NCI-H1930 (cell line): ENCODE measurements at places on chromosomes 7 and 10.

- no peak for DNase-seq
Measured at GRCh38 chr10:117699436-117700075, 157.0 kb downstream of the EMX2 start.

DNA sequence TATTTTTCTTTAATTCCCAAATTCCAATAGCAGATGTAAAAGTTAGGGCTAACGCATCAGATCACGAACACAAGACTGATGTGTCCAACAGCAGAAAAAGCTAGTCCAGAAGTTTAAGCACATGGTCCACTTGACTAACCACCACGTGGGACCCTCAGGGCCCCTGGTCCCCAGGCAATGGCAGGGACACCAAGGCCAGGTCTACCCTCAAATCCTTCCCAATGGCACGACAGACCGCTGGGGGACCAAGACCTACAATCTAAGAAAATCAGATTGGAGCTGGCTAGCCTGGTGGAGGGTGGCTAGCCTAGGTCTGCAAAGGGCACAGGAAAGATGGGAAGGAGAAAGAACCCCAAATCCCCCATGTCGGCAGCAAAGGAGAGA is 1.5 kb downstream of the GIGYF1 start:
- DNase-seq = no peak

- no peak for DNase-seq
Measured at GRCh38 chr7:80660939-80661338, 22.5 kb downstream of the CD36 start.

- DNase-seq = no peak
Measured at GRCh38 chr10:128708182-128708581, 582.0 kb upstream of the MKI67 start.

DNA sequence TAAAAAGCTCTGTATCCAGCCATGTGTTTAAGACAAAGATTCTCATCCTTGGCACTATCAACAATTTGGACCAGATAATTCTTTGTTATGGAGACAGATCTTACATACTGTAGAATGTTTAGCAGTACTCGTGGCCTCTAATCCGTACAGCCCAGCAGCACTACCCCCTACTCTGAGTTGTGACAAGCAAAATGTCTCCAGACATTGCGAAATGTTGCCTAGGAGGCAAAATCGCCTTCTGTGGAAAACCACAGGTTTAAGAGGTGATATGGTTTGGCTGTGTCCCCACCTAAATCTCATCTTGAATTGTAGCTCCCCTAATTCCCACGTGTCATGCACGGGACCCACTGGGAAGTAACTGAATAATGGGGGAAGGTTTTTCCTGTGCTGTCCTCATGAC is 186.7 kb downstream of the CHCHD3 start:
- DNase-seq = no peak

DNA sequence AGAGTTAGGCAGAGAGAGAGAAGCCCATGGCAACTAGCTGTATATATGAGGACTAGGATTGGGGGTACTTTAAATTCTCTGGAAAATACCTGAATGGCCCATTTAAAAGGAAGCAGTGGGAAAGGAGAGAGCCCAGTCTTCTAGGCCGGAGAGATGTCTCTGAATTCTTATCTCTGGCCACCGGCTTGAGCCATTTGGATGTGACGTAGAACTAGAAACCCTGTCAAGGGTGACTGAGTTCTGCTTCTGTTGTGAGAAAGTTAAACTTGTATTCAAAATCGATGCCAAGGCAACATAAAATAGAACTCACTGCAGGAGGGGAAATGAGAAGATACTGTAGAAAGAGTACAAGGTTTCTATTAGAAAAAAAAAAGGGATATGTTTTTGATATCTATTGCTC is 6.3 kb upstream of the GSTK1 start:
- no peak for DNase-seq

DNA sequence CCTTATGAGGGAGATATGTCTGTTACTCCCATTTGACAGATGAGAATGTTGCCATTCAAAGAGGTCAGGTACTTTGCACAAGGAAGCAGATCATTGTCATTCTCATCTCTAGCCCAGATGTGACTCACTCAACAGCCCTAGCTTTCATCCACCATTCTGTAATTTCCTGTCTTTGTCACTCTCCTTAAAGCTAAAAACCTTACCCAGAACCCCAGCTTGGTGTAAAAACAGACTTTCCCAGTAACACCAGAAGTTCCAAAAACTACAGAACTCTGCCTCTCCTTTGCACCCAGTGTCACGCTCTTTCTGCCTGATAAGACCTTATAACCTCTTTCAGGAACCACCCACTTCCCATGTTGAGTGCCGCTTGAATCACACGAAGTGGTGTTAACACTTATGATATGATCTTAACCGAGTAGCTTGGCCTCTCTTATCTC is 89.1 kb upstream of the SP4 start:
- no peak for DNase-seq

DNA sequence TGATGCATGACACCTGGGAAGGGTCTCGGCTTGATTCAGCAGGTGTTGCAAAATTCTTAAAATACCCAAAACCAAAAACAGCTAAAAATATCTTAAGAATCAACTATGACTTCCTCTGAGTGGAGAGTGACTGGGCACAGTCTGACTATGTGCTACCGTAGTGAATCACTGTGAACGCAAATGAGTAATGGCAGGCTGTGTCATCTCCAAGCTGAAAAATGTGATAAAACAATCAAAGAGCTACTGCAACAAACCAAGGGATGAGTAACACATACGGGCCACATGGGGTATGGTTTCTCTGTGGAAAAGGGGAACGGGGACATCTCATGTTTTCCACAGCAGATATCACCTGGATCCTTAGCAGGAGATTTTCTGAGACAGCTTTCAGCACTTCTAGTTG is 127.5 kb downstream of the ABCA13 start:
- DNase-seq = no peak

DNA sequence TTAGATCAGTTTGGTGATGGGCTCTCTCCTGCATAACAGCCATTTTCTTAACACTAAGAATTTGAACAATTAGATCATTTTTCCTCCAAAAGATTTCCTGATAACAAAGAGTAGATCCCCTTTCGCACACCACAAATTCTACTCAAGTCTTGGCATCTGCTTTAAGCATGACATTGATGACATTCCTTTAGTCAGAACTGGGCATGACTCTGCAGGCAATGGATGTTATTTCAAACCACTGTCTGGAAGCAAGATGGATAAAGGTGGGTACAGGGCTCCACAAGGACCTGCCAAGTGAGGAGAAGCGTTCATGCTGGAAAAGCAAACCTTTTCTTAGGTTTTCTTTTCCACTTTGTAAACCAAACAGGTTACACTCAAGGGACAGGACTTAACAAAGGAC is 123.5 kb downstream of the GLCCI1 start:
- DNase-seq = no peak

- peak; percentile 10 for DNase-seq
Measured at GRCh38 chr7:22255834-22256233, 101.1 kb downstream of the RAPGEF5 start.

GRCh38 chr7:101488826-101489572 is 126.3 kb downstream of the COL26A1 start:
- no peak for DNase-seq

DNA sequence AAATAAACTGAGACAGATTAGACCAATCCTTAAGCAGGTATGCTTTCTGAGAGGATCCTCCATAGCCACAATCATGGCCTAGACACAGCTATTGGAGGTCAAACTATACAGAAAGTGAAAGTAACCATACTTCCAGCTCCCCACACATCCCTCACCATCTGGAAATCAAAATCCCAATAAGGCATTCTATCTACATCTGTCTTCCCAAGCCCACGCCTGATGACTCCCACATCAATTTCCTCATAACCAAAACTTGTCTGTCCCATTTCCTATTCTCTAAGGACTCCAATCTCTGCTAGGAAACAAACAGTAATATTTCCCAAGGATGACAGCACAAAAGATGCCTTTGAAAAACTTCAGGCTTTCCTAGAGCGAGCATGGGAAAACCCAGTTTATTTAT is 247.3 kb upstream of the HPS1 start:
- DNase-seq = no peak

GRCh38 chr10:89347701-89348457 is 20.1 kb downstream of the IFIT3 start:
- no peak for DNase-seq

- DNase-seq = no peak
Measured at GRCh38 chr7:42152329-42153205, 84.4 kb downstream of the GLI3 start.

GRCh38 chr7:31563951-31564350 is 50.1 kb downstream of the ITPRID1 start:
- no peak for DNase-seq

- DNase-seq = no peak
Measured at GRCh38 chr7:158997110-158997453, 140.7 kb downstream of the DYNC2I1 start.

DNA sequence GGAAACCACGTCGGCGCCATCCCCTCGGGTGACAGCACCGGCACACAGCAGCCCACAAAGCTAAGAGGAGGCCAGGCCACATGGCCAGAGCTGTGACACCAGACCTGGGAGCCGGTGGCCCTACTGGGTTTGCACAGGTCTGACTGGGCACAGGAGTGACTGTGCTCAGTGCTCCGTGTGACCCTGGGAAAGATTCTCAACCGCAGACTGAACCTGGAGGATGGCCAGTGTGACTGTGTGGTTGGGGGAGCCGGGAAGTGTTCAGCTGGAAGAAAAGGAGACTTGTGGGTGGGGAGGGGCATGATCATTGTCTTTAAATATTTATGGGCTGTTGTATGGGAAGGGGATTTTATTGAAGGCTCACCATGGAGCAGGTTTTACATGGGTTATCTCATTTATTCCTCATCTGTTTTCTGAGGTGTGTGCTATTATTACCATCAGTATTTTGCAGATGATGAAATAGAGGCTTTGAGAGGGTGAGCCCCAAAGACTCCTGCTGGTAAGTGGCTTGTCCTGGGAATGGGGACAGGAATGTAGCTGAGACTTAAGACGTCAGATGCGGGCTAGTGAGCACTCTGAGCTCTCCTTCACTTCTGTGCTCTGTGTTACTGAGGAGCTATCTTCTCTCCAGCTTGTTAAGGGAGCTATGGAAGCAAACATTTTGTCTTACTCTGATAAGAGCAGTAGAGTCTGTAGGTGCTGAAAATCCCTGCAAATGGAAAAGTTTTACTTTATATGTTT is 127.5 kb downstream of the TMEM178B start:
- no peak for DNase-seq

GRCh38 chr10:17981766-17982380 is 30.2 kb downstream of the SLC39A12 start:
- DNase-seq = no peak

GRCh38 chr10:25425776-25426175 is 251.0 kb downstream of the GPR158 start:
- DNase-seq = no peak

GRCh38 chr7:46930366-46930765 is 651.5 kb downstream of the TNS3 start:
- DNase-seq = no peak

GRCh38 chr10:110812583-110812982 is 59.1 kb upstream of the PDCD4 start:
- no peak for DNase-seq

GRCh38 chr10:84205049-84205852 is 10.9 kb downstream of the CDHR1 start:
- DNase-seq = no peak

DNA sequence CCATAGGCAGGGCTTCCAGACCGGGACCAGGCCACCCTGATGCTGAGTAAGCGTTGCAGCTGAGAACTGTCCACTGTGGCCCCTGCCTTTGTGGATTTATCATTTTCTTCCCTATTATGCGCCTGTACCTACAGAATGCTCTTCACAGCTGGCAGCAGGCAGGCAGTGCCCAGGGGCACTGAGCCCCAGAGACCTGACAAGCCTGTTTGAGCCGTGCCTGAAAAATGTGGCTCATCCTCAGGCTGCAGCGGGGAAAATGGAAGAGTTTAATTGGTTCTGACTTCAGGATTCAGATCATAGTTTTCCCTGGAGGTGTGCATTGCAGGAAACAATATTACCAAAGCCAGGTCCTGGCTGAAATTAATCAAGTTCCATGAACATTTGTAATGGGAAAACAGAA is 200.2 kb downstream of the ZNF438 start:
- DNase-seq = no peak
